Activated T-cell treated with anti-CD3 and anti-CD28 coated beads, Interleukin-2, amount 50 U/mL, for 4 hours (primary cell): ENCODE measurements at places on chromosomes 2 and 18.

DNA sequence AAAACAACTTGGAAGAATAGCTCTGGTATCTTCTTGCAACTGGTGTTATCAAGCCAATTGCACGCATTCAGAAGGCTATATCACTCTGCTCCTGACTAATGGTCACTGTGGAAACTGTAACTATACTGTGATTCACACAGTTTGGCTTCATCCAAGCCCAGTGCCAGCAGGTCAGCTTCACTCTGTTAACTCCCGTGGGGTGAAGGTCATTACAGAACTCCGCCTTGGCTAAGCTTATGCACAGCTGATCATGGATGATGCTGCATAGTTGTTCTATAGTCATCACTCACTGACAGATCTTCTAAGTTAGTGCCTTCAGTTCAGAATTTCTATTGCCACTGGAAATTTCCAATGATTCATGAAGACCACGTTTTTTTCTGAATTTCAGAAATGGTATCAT is 497.2 kb upstream of the NETO1 start:
- no peak for DNase-seq

- DNase-seq: no peak
These were observed 424.1 kb upstream of the CHST9 start for GRCh38 chr18:27609221-27609620.

- DNase-seq: no peak
These were observed 223.7 kb downstream of the SOX11 start for GRCh38 chr2:5915881-5916310.

DNA sequence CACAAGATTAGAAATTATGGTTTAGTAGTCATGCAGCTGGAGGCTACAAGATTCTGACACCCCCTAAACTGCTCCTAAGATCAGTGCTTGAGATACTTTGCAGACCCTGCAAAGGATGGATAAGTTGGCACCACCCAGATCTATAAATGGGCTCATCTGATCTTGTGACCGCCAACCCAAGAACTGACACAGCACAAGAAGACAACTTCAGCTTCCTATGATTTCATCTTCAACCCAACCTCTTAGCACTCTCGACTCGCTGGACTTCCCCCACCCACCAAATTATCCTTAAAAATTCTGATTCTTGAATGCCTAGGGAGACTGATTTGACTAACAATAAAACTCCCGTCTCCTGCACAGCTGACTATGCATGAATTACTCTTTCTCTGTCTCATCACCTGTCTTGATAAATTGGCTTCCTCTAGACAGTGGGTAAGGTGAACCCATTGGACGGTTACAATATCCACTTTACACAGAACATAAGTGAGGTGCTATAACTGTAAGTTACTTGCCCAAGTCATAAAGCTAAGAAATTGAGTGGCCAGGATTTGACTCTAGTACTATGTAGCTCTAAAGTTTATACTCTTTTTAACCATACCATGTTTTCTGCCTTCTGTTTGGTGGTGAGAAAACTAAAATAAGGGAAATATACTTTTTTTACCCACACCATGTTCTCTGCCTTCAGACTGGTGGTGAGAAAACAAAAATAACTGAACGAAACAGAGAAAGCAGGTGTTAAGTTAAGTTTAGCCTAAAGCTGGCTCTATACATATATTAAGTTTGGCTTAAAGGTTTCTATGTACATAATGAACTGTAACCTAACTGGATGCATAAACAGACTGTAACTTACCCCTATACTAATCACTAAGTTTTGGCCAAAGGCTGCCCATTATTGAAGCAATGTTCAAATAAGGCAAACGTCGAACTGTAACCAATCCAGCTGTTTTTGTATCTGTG is 962.3 kb upstream of the NXPH2 start:
- DNase-seq: no peak

DNA sequence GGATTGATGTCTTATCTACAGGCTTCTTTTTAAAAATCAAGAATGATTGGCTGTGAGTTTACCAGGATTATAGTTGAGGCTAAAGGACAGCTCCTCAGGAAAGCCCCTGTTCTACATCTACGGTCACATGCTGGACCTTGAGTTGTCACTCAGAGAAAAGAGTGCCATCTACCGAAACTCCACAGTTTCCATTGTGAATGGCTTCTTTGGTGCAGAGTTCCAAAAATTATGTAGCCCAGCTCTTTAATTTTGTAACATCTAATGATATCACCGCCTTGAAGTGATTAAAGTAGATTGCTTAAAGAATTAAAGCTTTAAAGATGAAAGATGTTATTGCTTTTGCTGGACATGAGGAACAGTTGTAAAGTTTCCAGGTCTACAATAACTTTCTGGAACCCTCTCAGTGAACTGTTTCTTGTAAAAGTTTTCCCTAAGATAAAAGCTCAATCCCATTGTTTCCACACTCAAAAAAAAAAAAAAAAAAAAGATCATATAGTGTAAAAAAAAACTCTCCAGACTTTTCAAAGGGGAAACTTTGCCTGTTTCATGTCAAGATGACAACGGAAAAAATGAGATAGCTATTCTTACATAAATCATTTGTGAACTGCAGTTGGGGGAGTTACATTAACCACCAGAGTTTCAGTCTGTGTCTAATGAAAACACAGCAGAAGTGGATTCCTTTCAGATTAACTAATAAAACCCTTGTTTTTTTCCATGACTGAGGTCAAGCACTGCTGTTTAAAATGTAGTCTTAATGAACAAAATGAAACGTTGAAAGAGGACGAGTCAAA is 4.3 kb downstream of the COL3A1 start:
- DNase-seq: no peak

DNA sequence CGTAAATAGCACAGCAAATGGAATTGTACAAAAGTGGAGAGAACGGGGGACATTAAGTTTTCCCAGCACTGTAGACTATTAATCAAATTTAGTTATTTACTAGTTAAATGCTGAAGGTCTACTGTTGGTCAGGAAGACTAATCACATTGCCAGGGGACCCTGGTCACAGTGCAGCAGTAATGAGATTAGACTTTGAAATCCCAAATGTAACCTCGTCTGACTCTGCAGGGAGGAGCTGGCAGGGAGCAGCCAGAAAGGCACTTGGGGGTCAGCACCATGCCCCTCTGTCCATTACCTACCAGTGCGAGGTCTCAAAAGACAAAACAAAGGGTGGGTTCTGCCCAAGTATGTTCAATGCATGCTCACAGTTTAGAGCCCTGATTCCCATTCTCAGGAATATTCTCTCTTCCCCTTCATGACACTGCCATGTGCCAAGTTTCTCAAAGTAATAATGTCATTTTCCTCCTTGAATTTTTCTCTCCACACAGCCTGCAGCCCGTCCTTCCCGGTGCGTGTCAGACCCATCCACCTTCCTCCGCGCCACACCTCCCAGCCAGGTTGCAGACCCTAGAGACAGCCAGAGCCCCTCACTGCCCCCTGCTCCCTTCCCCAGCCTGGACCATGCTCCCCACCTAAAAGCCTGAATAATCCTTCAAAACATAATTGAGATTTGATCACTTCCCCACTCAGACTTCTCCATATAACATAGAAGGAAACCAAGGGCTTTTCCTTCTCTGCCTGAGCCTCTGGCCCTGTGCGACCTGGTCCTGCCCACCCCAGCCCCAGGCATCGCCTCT is 52.5 kb downstream of the TMEM18 start:
- DNase-seq: no peak

- no peak for DNase-seq
These were observed 266.9 kb upstream of the FANCL start for GRCh38 chr2:58508006-58508405.

DNA sequence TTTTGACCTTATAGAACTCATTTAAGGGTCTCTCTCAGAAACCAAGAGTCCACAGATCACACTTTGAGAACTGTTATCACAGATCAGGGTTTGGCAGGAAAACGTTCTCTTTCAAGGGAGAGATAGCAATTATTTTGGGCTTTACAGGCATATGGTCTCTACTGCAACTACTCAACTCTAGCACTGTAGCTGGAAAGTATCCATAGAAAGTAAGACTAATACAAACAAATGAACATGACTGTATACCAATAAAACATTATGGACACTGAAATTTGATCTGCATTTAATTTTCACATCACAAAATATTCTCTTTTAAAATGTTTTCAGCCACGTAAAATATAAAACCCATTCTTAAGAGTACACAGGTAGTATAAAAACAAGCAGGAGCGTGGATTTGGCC is 100.5 kb downstream of the TRIP12 start:
- DNase-seq: no peak

GRCh38 chr18:22286585-22286984 is 117.2 kb downstream of the GATA6 start:
- no peak for DNase-seq

DNA sequence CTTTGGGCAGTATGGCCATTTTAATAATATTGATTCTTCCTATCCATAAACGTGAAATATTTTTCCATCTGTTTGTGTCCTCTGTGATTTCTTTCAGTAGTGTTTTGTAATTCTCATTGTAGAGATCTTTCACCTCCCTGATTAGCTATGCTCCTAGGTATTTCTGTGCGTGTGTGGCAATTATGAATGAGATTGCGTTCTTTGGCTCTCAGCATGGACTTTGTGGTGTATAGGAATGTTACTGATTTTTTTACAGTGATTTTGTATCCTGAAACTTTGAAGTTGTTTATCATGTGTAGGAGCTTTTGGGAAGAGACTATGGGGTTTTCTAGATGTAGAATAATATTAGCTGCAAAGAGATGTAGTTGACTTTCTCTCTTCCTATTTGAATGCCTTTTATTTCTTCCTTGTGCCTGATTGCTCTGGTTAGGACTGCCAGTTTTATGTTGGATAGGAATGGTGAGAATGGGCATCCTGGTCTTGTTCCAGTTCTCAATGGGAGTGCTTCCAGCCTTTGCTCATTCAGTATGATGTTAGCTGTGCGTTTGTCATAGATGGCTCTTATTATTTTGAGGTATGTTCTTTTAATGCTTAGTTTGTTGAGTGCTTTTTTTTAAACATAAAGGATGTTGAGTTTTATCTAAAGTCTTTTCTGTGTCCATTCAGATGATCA is 27.0 kb upstream of the THUMPD2 start:
- DNase-seq: no peak

- DNase-seq: no peak
These were observed 165.3 kb downstream of the TNS1 start for GRCh38 chr2:217837530-217837929.

- no peak for DNase-seq
These were observed 402.9 kb downstream of the TMEM182 start for GRCh38 chr2:103164748-103165147.

DNA sequence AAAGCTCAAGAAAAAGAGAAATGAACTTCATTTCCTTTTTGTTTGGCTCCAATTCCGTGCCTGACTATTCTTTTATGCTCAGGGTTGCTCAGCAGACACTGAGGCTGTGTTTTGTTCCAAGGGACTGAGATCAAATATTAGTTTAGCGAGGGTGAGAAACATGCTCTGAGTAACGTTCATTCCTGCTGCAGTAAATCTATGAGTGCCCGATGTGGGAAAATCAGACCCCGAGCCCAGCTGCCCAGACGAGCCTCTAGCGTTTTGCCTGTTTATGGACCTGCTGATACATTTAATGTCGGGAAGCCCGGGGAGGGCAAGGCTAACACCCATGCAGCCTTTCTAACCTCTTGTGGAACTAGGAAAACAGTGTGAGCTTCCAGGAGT is 119.2 kb downstream of the VAPA start:
- no peak for DNase-seq

- DNase-seq: no peak
These were observed 270.1 kb downstream of the C1D start for GRCh38 chr2:67792681-67793091.

DNA sequence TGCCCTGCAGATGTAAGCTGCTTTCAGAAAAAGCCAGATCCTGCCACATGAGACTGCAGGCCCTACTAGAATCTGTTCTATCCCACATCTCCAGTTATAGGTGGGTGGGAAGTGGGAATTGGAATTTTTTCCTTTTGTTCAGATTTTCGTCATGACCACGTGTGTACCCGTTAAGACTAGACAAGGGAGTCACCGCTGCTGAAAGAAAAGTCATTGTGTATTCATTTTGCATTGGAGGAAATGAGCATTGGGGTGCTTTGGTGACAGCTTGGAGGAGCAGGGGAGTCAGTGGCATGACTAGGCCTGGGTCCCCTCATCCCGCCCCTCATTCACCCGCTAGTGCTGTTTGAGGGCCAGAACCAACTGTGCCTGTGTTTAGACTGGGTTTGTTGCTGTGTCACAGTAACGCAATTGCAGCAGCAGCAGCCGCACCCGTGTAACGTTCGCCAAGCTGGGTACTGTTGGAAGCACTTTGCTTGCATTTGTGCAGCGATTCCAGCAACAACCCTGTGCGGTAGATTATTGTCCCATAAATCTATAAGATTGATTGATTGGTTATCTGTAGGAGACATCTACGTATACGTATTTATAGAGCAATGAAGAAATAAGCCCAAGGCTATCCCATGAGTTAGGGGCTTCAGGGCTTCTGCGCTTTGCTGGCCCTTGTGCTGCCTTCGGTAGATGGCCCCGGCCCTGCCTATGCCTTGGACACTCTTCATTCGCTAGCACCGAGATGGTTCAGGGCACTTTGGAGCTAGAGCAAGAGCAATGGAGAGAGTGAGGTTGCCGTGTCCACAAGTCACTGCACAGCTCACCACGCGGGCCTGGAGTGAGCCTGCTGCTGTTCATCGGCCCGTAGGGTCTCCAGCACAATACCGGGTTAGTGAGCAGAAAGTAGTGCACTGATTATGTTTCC is 194.9 kb downstream of the AGAP1 start:
- no peak for DNase-seq

DNA sequence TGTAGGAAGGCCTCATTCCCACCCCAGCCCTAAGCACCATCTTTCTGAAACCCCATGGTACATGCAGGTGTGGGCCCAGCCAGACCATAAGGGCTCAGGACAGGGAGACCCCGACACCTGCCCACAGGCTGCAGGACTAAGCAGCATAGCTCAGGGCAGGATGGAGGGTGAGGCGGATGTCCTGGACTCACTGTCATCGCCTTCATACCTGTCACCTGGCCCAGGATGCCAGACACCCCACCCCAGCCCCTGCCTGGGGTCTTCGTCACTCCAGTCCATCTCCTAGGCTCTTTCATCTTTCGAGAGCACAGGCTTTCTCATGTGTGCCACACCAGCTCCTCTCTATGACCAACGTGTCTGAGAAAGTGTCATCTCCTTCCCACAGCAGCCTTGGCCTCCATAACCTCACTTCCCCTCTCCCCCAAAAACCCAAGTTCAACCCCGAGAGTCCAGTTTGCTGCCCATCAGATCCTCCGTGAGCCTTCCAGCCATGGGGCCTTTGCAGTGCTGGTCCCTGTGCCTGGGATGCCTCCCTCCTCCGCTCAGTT is 71.5 kb downstream of the EMX1 start:
- DNase-seq: no peak

- peak; percentile 24 for DNase-seq
These were observed 10.6 kb upstream of the WIPF1 start for GRCh38 chr2:174607989-174608865.

DNA sequence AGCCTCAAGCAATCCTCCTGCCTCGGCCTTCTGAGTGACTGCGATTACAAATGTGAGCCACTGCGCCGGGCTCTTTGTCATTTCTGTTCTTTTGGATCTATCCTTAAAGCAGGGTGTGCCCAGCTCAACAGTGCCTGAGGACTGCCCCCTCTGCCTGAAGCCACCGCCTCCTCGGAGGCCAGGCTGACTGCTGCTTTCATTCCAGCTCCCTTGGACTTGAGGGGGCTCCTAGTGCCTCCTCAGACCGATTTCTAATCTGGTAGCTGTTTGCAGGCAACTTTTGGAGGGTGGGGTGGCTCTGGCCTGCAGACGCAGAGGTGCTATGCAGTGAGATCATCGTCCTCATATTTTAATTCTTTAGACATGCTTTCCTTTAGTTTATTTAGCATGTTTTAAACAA is 35.9 kb upstream of the KLF11 start:
- DNase-seq: no peak
